ENCODE measurements at places on chromosomes 1 and 21.

DNA sequence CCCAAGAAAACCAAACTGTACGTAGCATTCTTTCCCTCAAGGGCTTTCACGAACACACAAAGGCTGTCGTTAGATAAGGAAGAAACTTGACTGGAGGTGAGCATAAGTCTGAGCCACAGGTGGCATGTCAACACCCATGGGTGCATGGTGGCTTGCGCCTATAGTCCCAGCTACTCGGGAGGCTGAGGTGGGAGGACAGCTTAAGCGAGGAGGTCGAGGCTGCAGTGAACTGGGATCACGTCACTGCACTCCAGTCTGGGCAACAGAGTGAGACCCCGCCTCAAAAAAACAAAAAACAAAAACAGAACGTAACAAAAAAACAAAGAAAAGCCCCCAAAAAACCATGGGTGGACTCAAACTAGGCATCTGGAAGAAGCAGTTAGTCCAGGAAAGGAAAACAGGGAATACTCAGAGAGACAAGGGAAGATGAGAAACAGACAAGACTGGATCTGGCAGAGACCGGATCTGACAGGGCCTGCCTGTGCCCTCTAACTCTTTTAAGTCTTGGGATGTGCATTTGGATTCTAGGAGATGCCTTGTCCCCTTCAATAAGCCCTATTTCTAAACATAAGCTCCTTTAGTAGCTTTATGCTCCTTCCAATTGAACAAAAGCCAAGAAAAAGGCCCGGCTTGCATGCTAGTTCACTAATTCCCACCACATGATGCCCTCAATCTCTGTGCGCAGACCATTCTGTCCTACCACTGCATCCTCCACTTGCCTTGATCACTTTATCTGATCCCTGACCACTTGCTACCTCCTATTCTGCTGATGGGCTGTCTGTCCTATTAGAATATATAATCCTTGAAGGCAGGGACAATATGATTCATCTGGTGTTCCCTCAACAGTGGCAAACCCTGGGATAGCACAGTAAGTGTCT lies 73.8 kb downstream of the APP start:
- no peak for DNase-seq

- no peak for DNase-seq
Observed at GRCh38 chr21:38777531-38777930, 28.2 kb upstream of the ETS2 start.

DNA sequence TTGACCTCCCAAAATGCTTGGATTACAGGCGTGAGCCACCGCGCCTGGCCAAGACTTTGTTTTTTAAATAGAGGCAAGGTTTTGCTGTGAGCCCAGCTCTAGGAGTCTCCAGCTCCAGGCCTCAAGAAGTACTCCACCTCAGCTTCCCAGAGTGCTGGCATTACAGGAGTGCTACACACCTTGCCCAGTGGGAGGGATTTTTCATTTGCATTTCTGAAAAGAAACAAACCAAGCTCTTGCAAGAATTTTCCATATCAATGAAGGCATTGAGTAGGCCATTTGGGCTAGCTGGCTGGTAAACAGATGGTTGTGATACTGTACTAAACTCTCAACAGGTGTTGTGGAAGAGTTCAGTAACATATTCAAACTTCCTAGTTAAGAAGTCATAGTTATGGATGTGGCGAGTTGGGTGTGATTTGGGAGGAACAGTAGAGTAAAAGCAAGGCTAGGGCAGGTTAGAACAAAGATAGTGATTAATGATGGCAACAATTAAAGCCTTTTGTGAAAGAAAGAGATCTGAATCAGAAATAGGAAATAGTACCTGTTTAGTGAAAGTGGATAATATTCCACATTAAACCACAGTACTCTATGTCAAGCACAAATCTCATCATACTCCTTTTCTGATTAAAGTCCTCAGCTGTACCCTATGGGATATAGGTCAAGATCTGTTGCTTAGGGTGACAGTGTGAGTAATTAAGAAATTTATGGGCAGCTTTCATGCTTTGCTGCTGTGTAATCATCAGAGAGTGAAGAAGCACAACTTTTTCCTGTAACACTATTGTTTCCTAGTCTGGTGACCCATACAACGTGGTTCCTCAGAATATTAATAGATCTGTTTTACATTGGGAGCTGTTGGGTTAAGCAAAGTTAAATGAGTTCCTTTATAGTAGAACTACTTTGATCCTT lies 10.7 kb downstream of the AKIRIN1 start:
- DNase-seq = no peak

DNA sequence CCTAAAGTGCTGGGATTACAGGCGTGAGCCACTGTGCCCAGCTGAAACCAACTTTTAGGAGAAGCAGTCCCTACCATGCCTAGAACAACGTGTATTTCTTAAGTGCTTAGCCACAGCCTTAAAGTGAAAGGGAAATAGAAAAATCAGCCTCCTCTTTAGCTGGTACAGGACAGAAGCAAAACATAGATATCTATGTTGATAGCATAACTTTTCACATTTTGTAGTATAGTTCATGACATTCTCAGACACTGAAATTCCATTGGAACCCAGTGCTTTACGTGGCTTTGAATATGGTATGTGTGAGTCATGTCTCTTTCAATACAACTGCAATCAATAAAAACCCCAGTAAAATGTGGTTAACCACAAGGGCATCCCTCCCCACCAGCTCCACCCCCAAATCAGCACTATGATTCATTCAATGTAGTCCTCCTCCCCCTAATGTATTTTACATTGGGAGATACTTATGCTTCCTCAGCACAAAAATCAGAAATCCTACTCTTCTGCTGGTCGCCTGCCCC lies 32.1 kb downstream of the TGFB2 start:
- DNase-seq = no peak

DNA sequence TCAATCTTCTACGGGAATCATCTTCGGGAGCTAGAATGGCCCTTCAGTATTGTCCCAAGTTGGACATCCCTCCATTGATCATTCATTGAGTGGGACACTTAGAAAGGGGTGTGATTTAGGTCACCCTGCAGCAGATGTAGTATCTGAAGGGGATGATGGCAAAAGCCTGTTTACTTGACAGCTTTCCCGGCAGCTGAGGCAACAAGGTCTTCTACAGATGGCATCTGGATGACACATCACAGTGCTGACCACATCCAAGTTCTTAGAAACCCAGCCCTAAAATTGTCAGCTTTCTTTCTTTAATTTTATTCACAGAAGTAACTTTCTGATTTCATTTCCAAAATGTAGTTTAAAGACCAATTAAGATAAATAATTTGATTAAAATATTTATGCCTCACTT lies 150.3 kb downstream of the AMY1C start:
- no peak for DNase-seq

- DNase-seq = no peak
Observed at GRCh38 chr1:50666849-50667248, 243.6 kb upstream of the DMRTA2 start.

- DNase-seq = no peak
Observed at GRCh38 chr21:38631206-38631605, 132.9 kb upstream of the ERG start.
